ENCODE measurements at places on chromosomes 13 and 19. TPM values are rescaled to one million over a fixed set of nuclear protein-coding genes. Genes with fewer than 3 reads are reported as not detected.

GRCh38 chr13:110208116-110208515, 98.8 kb downstream of the COL4A1 start:
- no peak overlapping the region for H3K27ac ChIP-seq
- DNase-seq = no peak
- H3K4me1 ChIP-seq = no peaks in the 10 kb centered on the region

GRCh38 chr13:31043957-31044356, 111.5 kb downstream of the TEX26 start:
- H3K27ac ChIP-seq = no peak overlapping the region
- H3K4me3 ChIP-seq = no peak overlapping the region
- H3K4me1 ChIP-seq = no peaks in the 10 kb centered on the region
- no peaks in the 10 kb centered on the region for H3K36me3 ChIP-seq
- DNase-seq = no peak

DNA sequence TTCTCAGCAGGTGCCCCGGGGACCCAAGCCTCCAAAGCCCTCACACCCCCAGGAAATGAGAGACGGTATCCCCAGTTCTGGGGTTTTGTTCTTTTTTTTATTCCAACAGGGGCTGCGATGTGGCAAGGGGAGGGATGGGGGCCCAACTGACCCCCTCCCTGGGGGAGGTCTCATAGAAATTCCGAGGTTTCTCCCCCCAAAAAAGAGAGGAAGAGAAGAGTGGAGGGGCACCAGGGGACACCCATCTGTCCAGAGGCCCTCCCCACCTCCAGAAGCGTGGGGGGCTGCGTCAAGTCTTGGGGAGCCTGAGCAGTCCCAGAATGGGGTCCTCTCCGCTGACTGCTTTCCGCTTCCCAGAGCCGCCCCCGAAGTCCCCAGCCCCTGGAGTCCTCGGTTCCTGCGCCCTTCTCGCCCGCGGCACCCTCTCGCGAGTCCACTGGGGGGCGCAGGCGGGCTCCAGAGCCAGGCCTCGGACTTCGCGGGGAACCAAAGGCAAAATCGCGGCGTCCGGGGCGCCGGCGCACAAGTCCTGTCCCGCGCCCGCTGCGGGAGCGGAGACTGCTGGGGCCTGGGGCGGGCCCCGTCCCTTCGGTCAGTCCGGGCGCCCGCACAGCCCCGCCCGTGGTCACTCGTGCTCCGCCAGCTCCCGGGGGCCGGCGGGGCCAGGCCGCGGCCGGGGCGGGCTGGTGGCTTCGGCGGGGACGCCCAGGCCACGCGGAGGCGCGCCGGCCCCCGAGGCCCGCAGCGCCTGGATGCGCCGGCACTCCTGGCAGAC, 4.4 kb upstream of the ATP1A3 start:
- no peaks in the 10 kb centered on the region for H3K4me1 ChIP-seq
- H3K27ac ChIP-seq = no peak overlapping the region
- H3K27me3 ChIP-seq = no peaks in the 10 kb centered on the region
- no peak overlapping the region for H3K4me3 ChIP-seq
- DNase-seq = no peak

The FCAR gene
- total RNA-seq = not detected

The ZSWIM9 gene
- total RNA-seq = 3.8 TPM

The PMIS2 gene
- not detected for total RNA-seq

The CDC42EP5 gene
- total RNA-seq = 43.5 TPM

The ZNF837 gene
- 1.5 TPM for total RNA-seq

- peak; percentile 90 for DNase-seq
- no peak overlapping the region for H3K4me3 ChIP-seq
- peak overlapping the region; percentile 81 for H3K27ac ChIP-seq
- no peaks in the 10 kb centered on the region for H3K36me3 ChIP-seq
- no peaks in the 10 kb centered on the region for H3K4me1 ChIP-seq
These were observed 141.7 kb upstream of the SERP2 start for GRCh38 chr13:44231786-44232516.

GRCh38 chr13:53144826-53145225, 116.2 kb downstream of the OLFM4 start:
- DNase-seq = no peak
- no peak overlapping the region for H3K4me3 ChIP-seq
- no peaks in the 10 kb centered on the region for H3K27me3 ChIP-seq
- H3K4me1 ChIP-seq = no peaks in the 10 kb centered on the region

- H3K4me3 ChIP-seq = no peak overlapping the region
- no peak for DNase-seq
- H3K27me3 ChIP-seq = no peaks in the 10 kb centered on the region
- no peaks in the 10 kb centered on the region for H3K36me3 ChIP-seq
- H3K27ac ChIP-seq = no peak overlapping the region
These were observed 202.3 kb upstream of the KLF12 start for GRCh38 chr13:74336546-74336945.

DNA sequence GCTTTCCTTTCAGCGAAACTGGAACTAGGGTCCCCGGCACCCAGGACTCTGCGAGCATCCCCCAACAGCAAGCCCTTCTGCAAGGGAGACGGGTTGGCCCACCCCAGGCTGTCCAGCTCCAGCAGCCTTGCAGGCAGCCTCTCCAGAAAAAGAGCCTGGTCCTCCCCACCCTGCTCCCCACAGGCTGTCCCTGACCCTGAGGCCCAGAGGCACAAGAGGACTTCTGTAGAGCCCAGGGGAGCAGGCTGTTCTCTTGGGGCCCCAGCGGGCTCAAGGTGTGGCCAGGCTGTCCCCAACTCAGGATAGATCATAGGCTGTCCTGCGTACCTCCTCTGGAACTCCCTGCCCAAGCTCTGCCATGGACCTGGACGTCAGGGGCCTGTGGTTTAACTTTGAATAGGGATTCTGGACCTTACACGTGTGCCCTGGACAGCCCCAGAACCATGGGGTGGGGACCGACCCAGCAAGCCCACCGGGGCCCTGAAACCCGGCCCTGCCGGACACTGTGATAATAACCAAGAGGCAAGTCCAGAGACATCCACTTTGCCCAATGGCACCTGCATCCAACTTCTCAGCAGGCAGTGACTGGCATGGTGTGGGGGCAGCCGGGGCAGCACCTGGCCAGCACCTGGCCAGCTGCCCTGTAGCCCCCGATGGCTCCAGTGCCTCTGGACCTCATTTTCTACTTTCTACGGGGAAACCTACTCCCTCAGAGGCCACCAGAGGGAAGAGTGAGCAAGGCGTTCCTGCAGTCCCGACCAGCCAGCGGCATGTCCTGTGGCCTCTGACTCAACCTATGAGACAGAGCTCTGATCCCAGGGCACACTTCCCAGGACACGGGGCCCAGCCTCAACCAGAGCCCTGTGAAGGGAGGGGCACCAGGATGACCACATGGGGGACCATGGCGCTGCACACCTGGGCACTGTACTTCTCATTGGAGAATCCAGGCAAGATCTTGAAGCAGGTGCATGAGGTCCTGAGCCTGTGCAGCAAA, 50.9 kb upstream of the TPM4 start:
- H3K4me1 ChIP-seq = no peaks in the 10 kb centered on the region
- H3K4me3 ChIP-seq = no peak overlapping the region
- H3K36me3 ChIP-seq = no peaks in the 10 kb centered on the region
- DNase-seq = no peak
- no peaks in the 10 kb centered on the region for H3K27me3 ChIP-seq

- peaks cover 7% of the 10 kb centered on the region for H3K4me1 ChIP-seq
- no peak for DNase-seq
- peak overlapping the region; percentile 98 for H3K4me3 ChIP-seq
- peak overlapping the region; percentile 67 for H3K27ac ChIP-seq
- H3K36me3 ChIP-seq = no peaks in the 10 kb centered on the region
These were observed 2.0 kb downstream of the BICRA start for GRCh38 chr19:47610902-47611301.

DNA sequence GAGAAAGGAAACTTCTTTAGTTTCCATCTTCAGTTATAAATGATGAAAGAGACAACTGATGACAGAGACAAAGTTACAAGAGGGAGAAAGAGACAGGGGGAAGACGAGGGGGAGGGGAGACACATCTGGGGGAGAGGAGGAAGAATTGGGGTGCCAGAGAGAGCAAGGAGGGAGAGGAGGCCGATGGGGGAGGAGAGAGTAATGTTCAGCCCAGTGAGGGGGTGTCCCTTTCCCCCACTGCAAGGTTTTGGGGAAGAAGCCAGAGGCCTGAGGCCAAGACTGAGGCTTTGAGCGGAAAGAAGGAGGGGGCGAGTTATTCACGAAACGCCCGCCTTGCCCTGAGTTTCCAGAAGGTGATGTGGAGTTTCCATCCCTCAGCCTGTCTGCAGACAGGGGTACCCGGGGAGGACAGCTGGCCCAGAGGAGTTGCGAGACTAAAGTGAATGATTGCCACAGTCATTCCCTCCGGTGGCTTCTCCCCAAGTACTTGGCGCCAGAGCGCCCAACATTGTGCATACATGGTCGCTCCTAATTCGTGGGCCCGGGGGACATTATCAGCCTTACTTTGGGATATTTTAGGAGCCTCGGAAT, 558 bp upstream of the PPAN start:
- H3K4me3 ChIP-seq = no peak overlapping the region
- peaks cover 4% of the 10 kb centered on the region for H3K4me1 ChIP-seq
- DNase-seq = no peak
- H3K27ac ChIP-seq = peak overlapping the region; percentile 31

The ZNF534 gene
- not detected for total RNA-seq

- H3K27ac ChIP-seq = no peak overlapping the region
- peaks cover 6% of the 10 kb centered on the region for H3K4me1 ChIP-seq
- no peaks in the 10 kb centered on the region for H3K27me3 ChIP-seq
- H3K36me3 ChIP-seq = no peaks in the 10 kb centered on the region
These were observed 24.6 kb upstream of the CCDC124 start for GRCh38 chr19:17908244-17908643.

The PDX1 gene
- total RNA-seq = 8.0 TPM

DNA sequence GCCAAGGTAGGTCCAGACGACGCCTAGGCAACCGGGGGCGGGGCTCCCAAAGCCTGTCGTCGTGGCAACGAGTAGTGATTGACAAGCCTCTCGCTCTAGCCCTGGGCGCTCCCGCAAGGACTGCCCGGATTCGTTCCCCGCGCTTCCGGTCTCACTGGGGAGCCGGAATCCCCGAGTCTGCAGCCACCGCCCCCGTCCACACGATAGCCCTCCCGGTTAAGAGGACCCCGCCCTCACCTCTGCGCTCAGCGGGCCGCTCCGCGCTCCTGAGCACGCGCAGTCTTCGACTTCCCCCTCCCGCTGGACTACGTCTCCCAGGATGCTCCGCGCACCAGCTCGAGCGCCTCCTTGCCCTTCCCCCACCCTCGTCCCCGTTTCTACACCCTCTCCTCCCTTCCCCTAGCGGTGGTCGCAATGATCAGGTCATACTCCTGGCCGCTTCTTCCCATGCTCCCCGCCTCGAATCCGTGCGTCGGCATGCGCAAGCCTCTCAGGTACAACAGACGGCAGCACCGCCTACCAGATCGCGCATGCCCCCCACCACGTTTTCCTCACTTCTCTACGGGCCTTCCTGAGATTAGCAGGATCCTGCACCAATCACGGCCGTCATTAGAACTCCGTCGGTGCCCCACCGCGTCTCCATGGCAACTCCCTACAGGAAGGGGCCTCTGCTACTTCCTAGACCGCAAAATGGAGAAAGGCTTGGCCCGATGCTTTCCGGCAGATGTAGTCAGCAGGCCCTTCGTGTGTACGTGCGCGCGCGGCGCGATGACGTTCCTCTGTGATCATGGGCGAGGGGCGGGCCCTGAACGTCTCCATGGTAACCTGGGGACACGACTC, at the start of gene MZF1:
TSS of gene MZF1 (minus strand) at position 518 of the 840 bp plus-strand sequence. CDS start 1,946 bp downstream, outside the sequence.
- H3K27me3 ChIP-seq = no peaks in the 10 kb centered on the region
- H3K36me3 ChIP-seq = no peaks in the 10 kb centered on the region
- DNase-seq = peak; percentile 99
- peak within 1 kb of the TSS; percentile 97 for H3K27ac ChIP-seq

DNA sequence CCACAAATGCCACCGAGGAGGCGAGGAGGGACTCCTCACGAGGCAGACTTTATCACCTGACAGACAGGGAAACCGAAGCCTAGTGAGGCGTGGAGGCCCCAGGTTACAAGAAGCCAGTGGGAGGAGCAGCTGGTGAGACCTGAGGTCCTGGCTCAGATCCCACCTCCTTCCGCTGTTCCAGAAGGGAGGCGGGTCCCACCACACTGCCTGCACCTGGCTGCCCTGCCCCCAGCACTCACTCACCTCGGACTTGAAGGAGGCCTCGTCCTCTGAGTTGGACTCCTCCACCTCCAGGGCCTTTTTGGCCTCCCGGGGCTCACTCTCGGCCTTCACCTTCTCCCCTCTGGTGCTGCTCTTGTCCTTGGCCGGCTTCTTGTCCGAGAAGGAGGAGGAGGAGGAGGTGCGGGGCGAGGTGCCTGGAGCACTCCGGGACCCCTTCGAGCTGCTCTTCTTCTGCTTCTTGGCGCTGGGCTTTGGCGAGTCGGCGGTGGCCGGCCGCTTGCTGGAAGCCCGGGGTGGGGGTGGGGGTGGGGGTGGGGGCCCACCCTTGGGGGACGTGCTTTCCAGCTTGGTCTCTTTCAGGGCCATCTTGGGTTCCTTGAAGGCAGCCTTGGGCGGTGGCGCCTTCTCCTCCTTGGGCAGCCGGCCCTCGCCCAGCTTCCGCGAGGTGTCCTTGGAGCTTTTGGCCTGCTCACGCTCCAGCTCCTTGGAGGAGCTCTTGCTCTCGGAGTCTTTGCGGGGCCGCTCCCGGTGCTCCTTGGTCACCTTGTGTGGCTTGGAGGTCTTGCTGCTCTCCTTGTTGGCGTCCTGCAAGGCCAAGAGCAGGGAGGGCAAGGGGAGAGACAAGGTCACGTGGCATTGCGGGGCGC, 57.7 kb downstream of the MLLT1 start:
- no peaks in the 10 kb centered on the region for H3K27me3 ChIP-seq
- H3K36me3 ChIP-seq = peaks cover 11% of the 10 kb centered on the region
- H3K4me3 ChIP-seq = no peak overlapping the region
- no peak for DNase-seq
- no peak overlapping the region for H3K27ac ChIP-seq

The STOML3 gene
- not detected for total RNA-seq

- no peaks in the 10 kb centered on the region for H3K4me1 ChIP-seq
- no peak overlapping the region for H3K27ac ChIP-seq
- H3K27me3 ChIP-seq = no peaks in the 10 kb centered on the region
- no peak overlapping the region for H3K4me3 ChIP-seq
These were observed 210.1 kb downstream of the TBC1D4 start for GRCh38 chr13:75271846-75272245.

- H3K4me1 ChIP-seq = no peaks in the 10 kb centered on the region
- no peak overlapping the region for H3K4me3 ChIP-seq
- DNase-seq = no peak
- H3K27ac ChIP-seq = no peak overlapping the region
- H3K27me3 ChIP-seq = no peaks in the 10 kb centered on the region
- no peaks in the 10 kb centered on the region for H3K36me3 ChIP-seq
These were observed 402.7 kb downstream of the IRS2 start for GRCh38 chr13:109383683-109384082.

The ESD gene
- 40.4 TPM for total RNA-seq

The CLDND2 gene
- 1.5 TPM for total RNA-seq

The ZNF829 gene
- total RNA-seq = 1.4 TPM

DNA sequence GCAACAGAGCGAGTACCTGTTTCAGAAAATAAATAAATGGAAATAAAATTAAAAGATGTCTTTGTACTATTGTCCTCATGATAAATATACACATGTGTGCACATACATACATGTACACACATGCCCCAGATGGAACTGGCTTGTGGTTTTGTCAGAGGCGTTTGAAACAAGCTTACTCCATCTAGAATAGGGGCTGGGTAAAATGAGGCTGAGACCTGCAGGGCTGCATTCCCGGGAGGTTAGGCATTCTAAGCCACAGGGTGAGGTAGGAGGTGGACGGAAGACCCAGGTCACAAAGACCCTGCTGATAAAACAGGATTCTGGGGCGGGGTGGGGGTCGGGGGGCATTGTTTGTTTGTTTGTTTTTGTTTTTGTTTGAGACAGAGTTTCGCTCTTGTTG, 8.1 kb upstream of the SIN3B start:
- H3K4me1 ChIP-seq = peaks cover 7% of the 10 kb centered on the region
- no peak overlapping the region for H3K27ac ChIP-seq
- no peaks in the 10 kb centered on the region for H3K27me3 ChIP-seq
- no peaks in the 10 kb centered on the region for H3K36me3 ChIP-seq
- H3K4me3 ChIP-seq = no peak overlapping the region

All from pancreas (tissue), 10 donors.